ENCODE measurements at places on chromosomes 5 and 9. TPM values are rescaled to one million over a fixed set of nuclear protein-coding genes. Genes with fewer than 3 reads are reported as not detected.

INSL4 gene
- 0.13 TPM for total RNA-seq

ANKRD31 gene
- total RNA-seq: 0.60 TPM

FCN1 gene
- not detected for total RNA-seq

SMAD5 gene
- 67.4 TPM for total RNA-seq

PCDH1 gene
- total RNA-seq: 10.5 TPM

IRX4 gene
- not detected for total RNA-seq

CCDC192 gene
- total RNA-seq: not detected

HEMGN gene
- not detected for total RNA-seq

C6 gene
- total RNA-seq: 31.3 TPM

CCL28 gene
- total RNA-seq: 0.52 TPM

DNA sequence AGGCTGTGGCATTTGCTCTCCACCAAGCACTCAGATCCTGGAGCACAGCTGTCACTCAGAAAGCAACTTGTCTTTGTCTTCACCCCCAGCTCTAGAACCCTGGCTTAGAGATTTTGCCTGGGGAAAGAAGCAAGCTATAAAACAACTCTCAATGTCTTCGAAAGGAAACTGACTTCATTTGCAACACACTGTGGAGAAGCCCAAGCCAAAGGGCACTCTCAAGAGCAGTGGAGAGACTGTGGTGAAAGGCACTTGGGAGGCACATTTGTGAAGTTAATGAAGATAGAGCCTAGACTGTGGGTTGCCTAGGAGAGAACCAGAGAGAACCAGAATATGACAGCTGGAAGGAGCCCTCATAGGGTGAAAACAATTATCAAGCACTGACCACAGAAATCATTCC, 103.4 kb downstream of the CFAP95 start:
- DNase-seq: no peak

DNA sequence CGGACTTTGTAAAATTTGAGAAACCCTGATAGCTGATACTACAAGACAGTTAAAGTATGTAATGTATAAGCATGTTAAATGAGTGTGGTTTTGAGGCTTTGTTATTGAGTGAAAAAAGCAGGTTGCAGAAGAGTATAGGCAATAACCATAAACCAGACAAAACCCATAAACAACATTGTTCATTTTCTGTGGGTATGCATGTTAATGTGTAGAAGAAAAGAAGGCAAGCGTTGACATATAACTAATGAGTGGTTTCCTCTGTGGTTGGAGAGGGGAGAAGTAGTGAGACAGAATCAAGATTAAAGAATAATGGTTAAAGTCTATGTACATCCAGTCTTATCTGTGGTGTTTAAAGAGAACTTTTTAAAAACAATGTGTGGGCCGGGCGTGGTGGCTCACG, 26.2 kb downstream of the RAD23B start:
- DNase-seq: no peak

GRCh38 chr9:4741365-4742089, 525 bp upstream of the AK3 start:
- DNase-seq: peak; percentile 51

DNA sequence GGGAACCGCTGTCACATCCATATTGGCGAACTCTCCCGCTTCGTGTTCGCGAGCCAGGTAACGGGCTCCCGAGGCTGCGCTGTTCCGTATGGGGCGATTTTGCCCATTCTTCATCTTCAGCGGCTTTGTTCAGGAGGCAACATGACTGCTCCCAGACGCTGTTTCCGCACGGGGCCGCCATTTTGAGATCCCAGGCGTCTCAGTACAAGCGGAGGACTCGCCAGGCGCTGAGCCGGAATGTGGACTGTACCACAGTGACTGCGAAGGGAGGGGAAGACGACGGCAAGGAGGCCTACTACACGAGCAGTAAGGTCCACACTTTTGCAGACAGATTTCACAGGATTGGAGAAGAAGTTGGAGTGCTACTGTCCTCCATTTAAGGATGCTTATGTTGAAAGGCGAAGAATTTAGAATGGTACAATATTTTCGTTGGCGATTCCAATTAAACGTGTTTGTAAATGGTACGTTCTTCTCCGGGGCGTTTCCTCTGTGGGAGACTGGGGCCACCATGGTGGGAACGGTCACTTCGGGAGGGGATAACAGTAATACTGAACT, 41.6 kb upstream of the ZNF300 start:
- DNase-seq: no peak

DNA sequence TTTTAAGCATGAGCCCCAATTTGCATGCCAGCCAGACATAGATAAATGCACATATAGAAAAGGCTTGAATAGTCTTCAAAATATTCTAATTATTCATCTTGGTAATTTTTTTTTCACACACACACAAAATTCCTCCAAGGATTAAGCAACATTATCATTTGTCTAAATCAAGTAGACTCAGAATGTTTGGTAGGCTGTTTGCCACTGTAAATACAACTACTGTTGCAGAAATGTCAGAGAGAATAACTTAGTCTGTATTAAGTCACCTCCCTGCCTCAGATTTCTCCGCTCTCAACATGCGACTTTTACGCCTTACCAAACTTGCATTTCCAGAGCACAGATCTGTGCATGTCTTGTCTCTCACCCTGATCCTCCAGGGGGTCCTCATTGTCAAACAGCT, 265.6 kb upstream of the C9orf72 start:
- no peak for DNase-seq

DNA sequence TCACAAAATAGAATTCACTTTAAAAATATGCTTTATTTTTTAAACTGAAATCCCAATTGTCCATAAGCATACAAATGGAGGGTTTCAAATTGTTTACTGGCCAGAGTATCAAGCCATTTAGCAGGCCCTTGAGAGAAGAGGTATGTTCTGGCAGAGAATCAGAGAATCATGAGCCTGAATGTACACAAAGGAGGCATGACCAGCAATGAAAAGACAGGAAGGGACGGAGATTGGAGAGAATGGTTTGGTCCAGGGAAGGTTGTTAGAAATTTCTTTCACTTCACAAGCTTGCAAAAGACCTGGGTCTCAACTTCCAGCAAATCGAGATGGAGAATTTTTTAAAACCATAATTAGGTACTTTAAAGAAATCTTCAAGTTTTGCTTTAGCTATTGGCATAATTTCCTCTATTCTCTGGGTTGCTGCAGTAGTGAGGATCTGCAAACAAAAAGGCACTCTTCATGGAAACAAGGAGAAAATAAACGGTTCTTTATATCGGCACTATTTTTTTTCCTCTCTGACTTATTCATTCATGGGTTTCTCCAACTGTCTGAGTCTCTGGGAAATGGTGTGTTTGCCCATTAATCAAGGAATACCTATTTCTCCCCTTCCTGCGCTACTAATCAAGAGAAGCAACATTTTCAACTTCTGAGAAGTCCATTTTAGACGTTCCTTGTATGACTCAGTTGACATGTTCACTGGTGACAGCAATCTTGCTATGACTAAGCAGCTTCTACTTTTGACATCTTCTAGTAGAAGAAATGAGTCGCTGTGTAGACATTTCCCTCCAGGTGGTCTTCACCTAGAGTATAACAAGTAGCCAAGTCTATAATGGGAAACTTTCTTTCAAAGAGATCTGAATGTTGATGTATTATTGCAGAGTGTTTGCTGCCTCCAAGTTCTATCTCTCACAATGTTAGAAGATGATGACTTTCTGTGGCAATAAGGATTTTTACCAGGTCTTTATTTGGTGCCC, 23.1 kb upstream of the ERCC6L2 start:
- DNase-seq: no peak

DNA sequence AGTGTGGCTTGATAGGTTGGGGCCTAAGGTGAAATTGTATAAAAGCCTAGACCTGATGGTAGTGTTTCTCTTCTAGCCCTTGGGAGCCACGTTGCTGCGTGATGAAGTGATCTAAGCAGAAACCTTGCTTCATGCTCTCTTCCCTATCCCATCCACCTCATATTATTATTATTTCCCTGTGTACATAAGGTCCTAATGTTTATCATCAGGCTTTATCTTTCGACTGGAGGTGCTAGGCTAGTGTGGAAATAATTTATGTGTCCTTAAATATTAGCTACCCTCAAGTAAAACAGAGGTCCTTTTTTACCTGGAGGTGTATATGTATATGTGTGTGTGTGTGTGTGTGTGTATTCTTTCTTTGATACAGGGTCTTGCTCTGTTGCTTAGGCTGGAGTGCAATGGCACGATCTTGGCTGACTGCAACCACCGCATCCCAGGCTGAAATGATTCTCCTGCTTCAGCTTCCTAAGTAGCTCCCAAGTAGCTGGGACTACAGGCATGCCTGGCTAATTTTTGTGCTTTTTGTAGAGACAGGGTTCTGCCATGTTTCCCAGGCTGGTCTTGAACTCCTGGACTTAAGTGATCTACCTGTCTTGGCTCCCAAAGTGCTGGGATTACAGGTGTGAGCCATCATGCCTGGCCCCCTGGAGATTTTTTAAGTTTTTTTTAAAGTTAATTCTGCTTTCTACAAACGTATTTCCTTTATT, 3.7 kb downstream of the UGCG start:
- DNase-seq: no peak

GRCh38 chr5:89120719-89121118, 237.7 kb upstream of the MEF2C start:
- peak; percentile 13 for DNase-seq

- no peak for DNase-seq
Measured at GRCh38 chr5:155625897-155626543, 612.5 kb downstream of the KIF4B start.

GRCh38 chr9:72129271-72130156, 19.7 kb upstream of the GDA start:
- DNase-seq: peak; percentile 74

DNA sequence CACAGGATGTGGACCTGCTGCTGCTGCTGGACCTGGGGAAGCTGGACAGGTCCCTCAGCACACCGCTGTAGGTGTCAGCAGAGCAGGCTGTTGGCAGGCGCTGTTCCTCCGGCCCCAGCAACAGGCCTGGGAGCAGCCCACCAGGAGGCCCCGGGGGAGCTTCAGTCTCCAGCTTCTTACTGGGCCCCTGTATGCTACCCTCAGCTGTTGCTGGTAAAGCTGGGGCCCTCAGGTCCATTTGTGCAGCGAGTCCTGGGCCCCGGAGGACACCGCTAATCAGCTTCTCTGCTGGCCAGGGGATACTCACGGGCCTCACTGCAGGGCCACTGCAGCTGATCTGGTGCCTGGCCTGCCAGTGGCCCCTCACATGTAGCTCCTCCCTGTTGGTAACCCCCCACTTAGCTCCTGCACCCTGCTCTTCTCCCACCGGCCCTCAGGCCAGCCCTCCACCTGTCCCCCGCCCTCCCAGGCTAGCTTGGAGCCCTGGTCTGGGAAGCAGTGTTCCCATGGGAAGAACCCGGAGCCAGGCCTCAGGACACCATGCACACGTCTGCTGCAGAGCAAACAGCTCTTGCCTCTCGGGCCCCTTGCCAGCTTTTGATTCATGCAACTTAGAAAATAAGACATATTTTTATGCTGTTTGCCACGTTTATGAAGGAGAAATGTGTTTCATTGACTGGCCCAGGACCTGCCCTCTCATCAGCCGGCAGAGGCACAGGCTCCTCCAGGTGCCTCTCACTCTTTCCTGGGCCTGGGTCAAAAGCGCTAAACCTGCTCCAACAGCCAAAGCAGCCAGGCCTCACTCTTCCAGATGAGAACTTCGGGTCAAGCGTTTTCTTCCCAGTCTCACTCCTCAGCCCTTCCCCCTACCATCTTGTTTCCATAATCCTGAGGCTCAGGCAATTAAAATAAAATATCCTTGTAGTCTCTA, 61.0 kb upstream of the ADAMTS2 start:
- peak; percentile 49 for DNase-seq

- DNase-seq: no peak
Measured at GRCh38 chr5:132540764-132541163, 2.6 kb downstream of the IL5 start.

- DNase-seq: no peak
Measured at GRCh38 chr9:99851500-99851822, 29.8 kb downstream of the NR4A3 start.

GRCh38 chr9:38318759-38319495, 73.6 kb upstream of the ALDH1B1 start:
- DNase-seq: peak; percentile 57

DNA sequence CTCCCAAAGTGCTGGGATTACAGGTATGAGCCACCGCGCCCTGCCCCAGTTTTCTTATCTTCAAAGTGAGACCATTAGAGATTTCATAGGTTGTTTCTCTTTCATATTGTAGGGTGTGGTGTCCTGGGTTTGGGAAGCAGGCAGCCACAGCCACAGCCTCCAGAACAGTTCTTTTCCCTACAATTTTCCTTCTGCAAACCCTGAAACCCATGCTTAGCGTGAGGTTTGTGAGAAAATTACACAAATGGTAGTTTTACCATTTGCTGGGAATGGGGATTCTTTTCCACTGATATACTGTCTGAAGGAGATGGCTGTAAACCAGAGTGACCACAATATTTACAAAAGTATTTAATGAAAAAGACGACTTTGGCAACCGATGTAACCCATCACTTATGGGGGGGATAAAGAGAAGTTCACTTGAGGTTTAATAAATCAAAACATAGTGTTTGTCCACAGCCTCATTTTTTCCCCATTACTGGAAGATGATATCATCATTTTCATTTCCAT, 26.7 kb upstream of the ECM2 start:
- DNase-seq: peak; percentile 10

- peak; percentile 20 for DNase-seq
Measured at GRCh38 chr5:96226941-96227552, 206.0 kb downstream of the PCSK1 start.

- DNase-seq: no peak
Measured at GRCh38 chr5:43314724-43315123, 1.5 kb upstream of the HMGCS1 start.

DNA sequence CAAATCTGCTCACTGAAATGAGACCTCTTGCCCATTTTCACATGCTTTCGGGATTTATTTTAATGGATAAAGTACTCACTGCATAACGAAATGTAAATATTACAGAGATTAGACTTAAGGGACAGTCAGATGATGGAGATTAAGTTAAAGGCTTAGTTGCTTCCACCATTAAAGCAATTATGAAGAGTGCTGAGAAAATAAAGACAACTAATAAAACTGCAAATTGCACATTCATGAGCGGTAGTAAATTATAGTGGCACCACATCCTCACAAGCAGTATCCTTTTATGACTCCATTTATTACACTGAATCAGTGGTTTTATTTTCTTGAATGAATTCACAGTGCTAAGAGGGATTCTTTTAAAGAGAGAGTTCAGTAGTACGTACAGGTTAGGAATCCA, 76.2 kb upstream of the TMED7 start:
- no peak for DNase-seq

- peak; percentile 2 for DNase-seq
Measured at GRCh38 chr5:388266-389196, 54.4 kb upstream of the EXOC3 start.

DNA sequence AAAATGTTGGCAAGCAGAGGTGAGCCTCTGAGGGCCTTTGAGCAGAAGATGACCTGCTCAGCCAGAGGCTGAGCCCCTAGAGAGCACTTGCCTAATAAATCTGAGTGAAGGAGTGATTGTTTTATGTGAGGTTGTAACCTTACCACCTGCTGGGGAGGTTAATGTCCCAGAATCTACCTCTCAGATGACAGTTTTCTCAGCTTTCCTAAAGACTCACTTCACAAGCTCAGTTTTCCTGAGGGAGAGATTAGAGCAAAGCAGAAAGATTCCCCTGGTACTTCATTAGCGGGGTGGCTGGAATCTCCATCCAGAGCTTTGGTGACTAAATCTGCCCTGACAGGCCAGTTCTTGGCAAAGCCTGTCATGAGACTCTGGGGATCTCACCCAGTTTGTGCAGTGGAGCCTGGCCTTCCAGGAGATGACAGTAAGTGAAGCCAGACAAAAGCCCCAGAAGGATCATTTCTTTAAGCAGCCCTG, 48.8 kb upstream of the GALNT10 start:
- DNase-seq: no peak

- DNase-seq: no peak
Measured at GRCh38 chr5:107676702-107677101, 6.0 kb upstream of the EFNA5 start.

GRCh38 chr5:173673295-173674101, 57.0 kb upstream of the BOD1 start:
- no peak for DNase-seq

- DNase-seq: no peak
Measured at GRCh38 chr9:99031994-99032393, 72.9 kb upstream of the TGFBR1 start.

Data from hepatocyte (in vitro differentiated cells).